ENCODE measurements at places on chromosomes 12 and 14.
A peak's percentile ranks its signal among the peaks of the same experiment; 100 is the strongest.

GRCh38 chr12:51714666-51715065, 123.6 kb downstream of the SCN8A start:
- no peak for DNase-seq

DNA sequence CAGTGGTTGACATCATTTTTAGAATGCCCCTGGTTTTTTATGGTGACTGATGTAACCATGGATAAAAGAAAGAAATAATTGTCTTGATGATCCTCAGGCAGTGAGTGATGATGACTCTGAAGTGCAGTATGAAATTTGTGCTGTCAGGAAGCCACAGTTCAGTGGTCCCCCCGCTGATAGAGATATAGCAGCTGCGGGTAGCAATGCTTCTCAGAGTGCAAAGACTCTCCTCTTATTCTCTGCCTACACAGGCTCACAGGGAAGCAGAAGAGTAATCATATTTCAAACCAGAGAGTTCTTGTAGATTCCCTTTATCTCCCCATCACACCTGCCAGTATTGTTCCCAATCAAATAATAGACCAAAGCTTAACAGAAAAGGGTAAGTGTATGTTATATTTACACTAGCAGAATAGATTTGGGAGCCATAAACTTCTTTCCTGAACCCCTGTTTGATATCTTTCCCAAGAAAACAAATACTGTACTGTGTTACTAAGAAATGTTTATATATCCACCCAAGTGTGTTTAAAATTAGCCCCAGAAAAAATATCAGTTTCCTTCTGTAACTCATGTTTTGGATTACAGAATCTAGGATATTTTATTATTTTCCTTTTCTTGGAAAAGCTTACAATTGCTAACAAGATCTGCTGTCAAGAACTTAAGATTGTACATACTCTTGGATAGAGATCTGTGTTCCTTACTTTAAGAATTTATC, 1817.4 kb upstream of the FLRT2 start:
- peak; percentile 18 for DNase-seq

GRCh38 chr14:37251775-37252174, 54.0 kb downstream of the MIPOL1 start:
- DNase-seq = no peak

- no peak for DNase-seq
These were observed 7.0 kb downstream of the CCND2 start for GRCh38 chr12:4280351-4281163.

GRCh38 chr14:90644882-90645281, 171.3 kb downstream of the TTC7B start:
- DNase-seq = no peak

- no peak for DNase-seq
These were observed 1.5 kb downstream of the NRIP2 start for GRCh38 chr12:2833327-2833726.

DNA sequence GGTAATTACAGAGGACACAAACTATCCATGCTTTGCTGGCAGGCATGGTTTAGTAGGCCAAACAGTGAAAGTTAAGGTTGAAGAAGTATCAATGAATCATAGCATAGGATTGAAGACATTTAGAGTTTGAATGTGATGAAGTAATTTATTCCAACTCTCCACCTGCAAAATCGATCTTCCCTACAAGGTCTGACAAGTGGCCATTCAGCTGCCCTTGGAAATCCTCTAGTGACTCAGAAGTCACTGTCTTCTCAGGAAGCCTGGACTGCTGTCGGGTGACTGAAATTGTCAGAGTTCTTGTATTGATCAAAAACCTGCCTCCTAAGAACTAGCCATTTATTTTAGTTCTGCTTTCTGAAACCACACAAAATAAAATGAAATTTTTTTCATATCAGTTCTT, 17.7 kb upstream of the STXBP6 start:
- DNase-seq = no peak

DNA sequence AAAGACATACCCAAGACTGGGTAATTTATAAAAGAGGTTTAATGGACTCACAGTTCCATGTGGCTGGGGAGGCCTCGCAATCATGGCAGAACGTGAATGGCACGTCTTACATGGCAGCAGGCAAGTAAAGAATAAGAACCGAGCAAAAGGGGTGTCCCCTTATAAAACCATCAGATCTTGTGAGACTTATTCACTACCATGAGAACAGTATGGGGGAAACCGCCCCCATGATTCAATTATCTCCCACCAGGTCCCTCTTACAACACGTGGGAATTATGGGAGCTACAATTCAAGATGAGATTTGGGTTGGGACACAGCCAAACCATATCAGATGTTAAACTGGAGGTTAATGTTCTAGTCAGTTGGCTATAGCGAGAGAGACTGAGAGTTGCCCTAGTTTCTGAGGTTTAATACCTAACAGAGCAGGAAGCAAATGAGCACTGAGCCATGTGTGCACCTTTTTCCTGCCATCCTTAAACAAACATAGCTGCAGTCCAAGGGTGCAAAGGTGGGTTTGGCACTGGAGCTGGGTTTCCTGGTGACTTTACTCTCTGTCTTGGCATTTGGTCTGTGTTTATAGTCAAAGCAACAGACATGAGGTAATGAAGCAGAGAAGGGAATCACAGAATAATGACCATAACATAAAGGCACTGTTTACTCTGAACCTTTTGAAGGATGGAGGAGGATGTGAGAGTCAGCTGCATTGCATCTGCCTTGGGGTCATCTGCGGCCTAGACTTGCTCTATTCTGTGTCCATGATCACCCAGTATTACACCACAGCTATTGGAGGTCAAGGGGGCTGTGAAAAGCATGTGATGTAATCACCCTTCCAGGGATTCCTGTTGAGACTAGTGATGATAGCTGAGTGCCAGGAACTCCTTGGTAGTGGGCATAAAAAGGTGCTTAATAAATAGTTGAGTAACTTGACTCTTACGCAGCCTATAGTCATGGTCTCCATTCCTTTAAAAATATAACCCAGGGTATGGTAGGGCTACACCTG, 83.6 kb upstream of the USP44 start:
- no peak for DNase-seq

DNA sequence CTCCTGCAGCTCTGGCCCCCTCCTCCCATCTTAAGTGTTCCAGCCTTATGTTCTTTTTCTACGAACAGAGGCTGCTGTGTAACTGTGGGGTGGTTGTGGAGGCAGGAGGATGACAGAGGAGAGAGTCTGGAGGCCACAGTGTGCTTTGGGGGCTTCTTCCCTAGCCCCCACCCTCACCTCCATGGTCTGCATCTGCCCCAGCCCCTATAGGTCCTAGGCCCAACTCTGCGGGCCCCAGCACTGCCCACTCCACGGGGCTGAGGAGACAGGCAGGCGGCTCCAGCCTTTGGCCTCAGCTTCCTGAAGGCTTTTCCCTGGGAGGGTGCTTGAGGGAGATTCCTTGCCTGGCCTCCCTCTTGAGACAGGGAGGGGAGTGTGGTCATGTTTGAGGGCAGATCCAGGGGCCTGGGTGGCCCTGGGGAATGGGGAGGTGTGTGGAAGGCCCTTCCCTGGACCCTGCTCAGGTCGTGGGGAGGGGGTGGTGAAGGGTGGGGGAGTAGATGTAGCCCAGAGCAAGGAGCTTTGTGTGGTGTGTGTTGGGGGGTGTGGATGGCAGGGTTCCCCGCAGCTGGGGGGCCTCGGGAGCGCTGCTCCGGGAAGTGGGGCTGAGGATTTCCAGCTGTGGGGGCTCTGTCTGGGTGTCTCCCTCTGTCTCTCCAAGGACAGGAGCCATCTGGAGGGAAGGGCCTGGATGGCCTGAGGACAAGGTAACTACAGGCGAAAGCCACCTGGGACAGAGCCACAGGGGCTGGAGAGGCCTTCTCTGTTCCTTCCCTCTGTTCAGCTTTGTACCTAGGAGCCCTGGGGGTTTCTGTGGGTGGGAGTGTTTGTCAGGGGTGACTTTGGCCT, 1.1 kb downstream of the SMIM41 start:
- DNase-seq = no peak

GRCh38 chr12:124386059-124386458, 91.2 kb downstream of the RFLNA start:
- DNase-seq = no peak

- DNase-seq = no peak
These were observed 323.4 kb upstream of the SFSWAP start for GRCh38 chr12:131387281-131388163.

DNA sequence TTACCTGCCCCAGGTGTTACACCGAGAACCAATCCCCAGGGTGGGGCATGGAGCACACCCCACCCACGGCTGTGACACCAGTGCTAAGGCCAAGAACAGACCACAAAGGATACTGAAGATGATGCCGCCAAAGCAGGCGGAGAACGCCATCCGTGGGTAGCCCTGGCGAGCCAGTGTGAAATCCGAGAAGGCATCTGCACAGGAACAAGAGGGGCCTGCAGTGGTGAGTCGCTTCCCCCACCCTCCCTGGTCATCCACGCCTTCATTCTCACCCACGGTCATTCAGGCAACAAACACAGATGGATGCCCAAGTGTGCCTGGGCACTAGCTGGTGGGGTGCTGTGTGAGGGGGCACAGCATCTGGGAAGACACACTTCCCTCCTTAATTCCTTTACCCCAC, 28.5 kb downstream of the SLC8B1 start:
- no peak for DNase-seq

- DNase-seq = no peak
These were observed 150.0 kb upstream of the RMST start for GRCh38 chr12:97312570-97313135.

- no peak for DNase-seq
These were observed 53.3 kb downstream of the C2CD5 start for GRCh38 chr12:22491034-22491433.

DNA sequence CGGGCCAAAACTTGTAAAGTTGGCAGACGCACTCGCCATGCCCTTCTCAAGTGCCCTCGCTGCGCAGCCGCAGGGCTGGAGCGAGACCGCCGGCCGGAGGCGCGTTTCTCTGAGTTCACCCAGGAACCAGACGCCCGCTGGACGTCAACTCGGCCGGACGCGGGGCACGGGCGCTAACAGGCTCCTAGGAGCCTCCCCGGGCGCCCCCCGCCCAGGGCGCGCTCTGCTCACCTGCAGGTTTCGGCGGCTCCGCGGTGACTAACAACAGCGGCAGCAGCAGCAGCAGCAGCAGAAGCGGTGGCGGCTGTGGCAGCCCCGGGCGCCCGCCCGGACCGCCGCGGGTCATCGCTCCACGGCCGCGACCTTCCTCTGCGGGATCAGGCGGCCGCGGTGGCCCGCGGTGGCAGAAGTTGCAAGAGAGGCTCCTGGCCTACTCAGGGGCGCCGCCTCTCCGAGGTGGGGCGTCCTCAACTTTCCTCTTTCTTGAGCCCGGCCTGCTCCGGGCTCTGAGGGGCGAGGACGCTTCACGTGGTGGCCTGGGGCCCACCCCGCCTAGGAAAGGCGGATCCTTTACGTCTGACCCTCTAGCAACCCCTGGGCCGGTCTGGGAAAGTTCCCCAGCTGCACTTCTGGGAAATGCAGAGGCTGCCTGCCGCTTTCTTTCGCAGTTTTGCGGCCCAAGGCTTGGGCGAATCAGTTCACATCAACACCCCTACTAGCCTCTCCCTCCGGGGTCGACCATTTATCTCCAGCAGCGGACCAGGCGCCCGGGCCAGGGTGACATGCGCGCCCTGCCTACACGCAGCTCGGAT, at the start of gene PLBD1:
TSS of gene PLBD1 (minus strand) at position 533 of the 812 bp plus-strand sequence. CDS start at position 346, 187 bp downstream.
- DNase-seq = no peak

DNA sequence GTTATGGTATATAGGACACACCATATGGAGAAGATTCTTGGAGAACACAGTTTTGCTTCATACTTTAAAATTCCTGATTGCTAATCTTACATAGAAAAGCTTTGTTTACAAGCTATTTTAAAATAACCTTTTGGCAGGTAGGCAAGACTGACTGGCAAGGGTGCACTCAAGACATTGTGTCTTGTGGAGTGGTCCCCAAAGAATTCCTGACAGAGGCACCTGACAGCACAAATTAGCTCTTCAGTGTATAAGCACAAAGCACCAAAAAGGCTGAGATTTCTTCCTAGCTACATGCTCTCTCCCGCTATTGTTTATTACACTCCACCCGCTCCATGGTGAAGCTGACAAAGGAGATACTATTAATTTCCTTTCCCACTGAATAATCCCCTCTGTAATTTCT, 139.4 kb downstream of the MON2 start:
- DNase-seq = no peak

- no peak for DNase-seq
These were observed 266.4 kb downstream of the KCNH5 start for GRCh38 chr14:62778852-62779251.

GRCh38 chr12:125402874-125403789, 337.9 kb downstream of the AACS start:
- no peak for DNase-seq

DNA sequence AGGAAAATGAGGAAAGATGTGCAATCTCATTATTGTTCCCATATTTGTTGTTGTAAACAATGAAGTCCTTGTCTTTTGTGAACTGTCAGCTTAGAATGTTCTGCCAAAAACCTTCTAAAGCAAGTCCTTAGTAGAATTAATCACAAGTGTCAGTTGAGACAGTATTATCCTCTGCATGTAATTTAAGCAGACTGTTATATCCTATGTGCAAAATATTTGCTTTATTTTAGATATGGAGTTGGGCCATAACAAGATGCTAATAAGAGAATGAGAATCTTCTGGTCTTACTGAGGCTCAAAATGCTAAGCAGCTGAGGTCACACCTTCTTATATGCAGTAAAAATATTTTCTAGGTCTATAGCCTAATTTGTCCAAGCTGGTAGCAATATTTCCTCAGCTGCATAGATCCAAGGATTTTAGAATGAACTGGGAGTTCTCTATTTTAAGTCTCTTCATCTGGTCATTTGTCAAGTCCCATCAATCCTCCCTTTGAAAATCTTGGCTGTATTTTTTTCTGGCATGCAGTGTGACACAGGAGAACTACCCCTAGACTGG, 222.3 kb upstream of the NAV3 start:
- DNase-seq = no peak

- no peak for DNase-seq
These were observed 2.0 kb downstream of the RIMBP2 start for GRCh38 chr12:130714091-130714590.

DNA sequence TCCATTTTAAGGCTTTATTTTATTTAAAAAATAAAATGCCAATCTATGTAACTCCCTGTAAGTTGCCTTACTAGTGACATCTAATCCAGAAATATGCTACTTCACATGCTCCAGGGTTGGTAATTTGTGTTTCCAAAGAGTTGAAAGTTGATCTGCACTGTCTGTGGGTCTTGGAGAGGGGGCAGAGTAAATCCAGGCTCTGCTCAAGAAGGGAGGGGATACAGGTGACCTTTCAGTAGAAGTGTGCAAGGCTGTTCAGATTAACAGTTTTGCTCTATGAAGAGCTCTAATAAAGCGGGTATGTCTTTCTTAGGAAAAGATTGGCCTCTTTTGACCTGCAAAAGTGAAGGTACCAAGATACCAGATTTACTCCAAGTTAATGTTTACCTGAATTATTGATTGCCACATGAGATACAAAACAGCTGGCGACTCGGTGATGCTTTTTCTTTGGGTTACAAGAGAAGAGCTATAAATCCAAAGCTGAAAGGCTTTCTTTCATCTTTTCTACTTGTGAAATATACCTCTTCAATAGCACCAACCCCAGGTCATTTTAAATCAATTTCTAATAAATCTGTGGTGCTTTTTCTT, 75.6 kb upstream of the FLRT2 start:
- DNase-seq = no peak
